Stimulated activated CD8-positive, alpha-beta memory T cell treated with anti-CD3 and anti-CD28 coated beads, Interleukin-15, amount 100 ng/mL, for 1 hour (primary cell): ENCODE measurements at places on chromosomes 16 and 17.

DNA sequence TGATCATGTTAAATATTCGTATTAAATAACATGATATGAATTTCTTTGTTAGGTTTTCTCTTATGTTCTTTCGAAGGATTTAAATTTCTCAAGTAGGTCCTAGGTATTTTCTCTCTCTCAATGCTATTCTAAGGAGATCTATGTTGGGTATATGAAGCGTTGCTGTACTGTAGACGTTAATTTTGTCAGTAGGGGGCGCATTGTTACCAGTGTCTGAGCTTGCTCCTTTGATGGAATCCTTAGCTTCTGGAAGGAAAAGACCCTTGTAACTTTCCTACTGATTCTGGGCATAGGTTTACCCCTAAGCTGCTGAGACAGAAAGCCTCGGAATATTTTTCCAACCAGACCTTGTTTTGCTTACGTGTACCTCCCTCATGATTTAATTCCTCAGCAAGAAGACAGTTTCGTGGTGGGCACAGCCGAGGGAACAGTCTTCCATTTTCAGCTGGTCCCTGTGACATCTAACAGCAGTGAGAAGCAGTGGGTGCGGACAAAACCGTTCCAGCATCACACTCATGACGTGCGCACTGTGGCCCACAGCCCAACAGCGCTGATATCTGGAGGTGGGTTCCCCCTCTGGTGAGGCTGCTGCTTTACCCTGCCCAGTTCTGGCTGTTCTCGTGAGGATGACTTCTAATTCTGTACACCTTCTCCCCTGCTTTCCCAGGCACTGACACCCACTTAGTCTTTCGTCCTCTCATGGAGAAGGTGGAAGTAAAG, 17.9 kb downstream of the UTP4 start:
- DNase-seq: no peak

GRCh38 chr17:42554250-42555121, 1.8 kb downstream of the HSD17B1 start:
- DNase-seq: no peak

DNA sequence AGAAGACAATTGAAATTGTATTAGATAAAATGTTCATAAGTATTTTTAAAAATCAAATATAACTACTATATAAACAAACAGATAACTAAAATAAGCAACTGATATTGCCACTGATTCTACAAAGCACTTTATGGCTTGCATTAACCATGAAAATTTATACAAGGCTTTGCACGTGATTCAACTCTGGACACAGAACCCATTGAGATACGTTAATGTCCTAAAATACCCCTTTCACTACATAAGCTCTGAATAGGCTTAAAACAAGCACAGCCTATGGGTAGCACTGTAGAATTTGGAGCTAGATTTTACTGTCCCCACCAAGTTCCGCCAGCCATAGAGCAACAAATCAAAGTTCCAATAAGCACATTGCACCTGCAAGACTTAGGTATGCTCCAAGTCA, 4.5 kb downstream of the ZNF652 start:
- DNase-seq: no peak

- DNase-seq: no peak
Measured at GRCh38 chr17:2302778-2303203, 794 bp downstream of the SMG6 start.

DNA sequence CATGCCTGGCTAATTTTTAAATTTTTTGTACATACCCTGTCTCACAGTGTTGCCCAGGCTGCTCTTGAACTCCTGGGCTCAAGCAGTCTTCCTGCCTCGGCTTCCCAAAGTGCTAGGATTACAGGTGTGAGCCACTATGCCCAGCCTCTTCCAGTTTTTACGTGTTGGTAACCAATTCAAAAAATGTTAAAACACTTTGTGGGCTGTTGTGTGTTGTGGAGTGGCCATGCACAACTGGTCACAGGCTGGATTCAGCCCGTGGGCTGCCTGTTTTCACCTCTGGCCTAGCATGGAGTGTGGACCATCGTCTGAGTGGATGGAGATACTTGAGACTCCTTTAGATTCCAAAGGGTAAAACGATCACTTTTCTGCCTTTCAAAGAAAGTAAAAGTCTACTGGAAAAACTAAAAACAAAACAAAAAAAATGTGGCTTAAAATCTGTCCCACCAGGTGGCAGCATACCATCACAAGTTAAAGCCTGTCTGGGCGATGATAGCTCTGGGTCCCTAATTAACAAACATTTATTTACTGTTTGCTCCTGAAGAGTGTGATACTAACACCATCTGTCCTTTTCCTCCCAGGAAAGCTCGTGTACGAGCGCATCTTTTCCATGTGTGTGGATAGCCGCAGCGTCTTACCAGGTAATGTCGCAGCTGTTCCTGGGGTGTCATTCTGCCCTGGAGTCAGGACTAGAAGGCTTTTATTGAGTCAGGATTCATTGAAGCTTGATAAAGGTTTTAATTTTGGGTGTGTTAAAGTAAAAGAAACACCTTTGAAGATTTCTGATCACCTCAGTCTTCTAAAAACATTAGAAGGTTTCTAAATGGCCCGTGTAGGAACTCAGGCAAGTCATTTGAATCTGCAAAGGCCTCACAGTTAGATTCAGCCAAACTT, 45.8 kb downstream of the VPS35L start:
- no peak for DNase-seq

DNA sequence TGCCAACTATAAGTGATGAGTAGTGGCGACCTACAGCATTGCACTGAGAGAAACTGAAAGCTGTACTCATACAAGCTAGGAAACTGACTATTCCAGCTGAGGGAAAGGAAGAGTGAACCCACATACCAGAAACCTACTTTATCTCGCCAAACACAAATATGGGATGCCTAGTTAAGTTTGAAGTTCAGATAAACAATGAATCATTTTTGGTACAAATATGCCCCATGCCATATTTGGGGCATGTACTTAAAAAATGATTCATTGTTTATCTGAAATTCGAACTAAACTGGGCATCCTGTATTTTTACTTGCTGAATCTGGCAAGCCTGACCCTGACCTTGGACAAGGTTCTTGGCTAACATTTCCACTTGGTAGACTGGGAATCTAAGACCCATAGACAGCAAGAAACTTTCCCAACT, 527.8 kb upstream of the PSMD7 start:
- no peak for DNase-seq

DNA sequence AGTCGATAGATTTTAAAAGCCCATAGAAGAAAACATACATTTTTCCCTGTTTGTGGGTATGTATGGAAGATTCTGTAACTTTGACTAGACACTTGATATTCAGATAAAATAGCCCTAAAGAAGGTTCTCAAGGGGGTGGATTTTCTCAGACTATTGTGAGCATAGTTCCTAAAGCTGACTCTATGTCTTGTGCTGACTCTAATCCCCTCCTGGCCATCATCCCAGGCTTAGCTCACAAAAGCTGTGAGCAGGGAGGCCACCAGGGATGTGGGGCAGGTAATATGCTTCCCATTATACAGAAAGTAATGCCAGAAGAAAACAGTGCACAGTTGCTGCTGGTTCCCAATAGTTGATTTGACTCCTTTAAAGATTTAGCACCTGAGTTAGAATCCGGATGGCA, 32.0 kb downstream of the CDH13 start:
- no peak for DNase-seq
